Cardiac septum (tissue), 1 donor: ENCODE measurements at places on chromosomes 5 and 9. TPM values are rescaled to one million over a fixed set of nuclear protein-coding genes. Genes with fewer than 3 reads are reported as not detected.
A peak's percentile ranks its signal among the peaks of the same experiment; 100 is the strongest.

The SPOCK1 gene
- 43.4 TPM for total RNA-seq

The GPX8 gene
- total RNA-seq: 7.4 TPM

The SAP30L gene
- total RNA-seq: 32.3 TPM

The IFNK gene
- not detected for total RNA-seq

The OR1Q1 gene
- not detected for total RNA-seq

The FOXD1 gene
- total RNA-seq: 0.54 TPM

The TNIP1 gene
- total RNA-seq: 110 TPM

The DMRT3 gene
- 0.16 TPM for total RNA-seq

The FOXD4L5 gene
- 0.11 TPM for total RNA-seq

The TTC23L gene
- total RNA-seq: 0.32 TPM

The PCDHB10 gene
- 0.94 TPM for total RNA-seq

DNA sequence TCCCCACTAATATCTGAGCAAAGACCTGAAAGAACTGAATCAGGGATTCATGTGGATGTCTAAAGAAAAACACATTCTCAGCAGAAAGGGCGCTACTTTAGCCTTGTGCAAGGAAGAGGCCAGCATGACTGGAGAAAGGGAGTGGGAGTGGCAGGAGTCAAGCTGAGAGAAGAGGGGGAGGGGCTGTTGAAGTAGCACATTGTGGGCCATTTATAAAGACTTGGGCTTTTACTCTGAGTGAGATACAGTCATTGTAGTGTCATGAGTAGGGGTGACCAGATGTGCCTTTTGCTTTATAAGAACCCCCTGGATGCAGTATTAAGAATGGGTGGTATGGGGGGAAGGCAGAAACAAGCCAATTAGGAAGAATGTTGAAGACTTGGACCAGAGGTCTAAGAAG is 452.8 kb downstream of the ENC1 start:
- no peak for DNase-seq

DNA sequence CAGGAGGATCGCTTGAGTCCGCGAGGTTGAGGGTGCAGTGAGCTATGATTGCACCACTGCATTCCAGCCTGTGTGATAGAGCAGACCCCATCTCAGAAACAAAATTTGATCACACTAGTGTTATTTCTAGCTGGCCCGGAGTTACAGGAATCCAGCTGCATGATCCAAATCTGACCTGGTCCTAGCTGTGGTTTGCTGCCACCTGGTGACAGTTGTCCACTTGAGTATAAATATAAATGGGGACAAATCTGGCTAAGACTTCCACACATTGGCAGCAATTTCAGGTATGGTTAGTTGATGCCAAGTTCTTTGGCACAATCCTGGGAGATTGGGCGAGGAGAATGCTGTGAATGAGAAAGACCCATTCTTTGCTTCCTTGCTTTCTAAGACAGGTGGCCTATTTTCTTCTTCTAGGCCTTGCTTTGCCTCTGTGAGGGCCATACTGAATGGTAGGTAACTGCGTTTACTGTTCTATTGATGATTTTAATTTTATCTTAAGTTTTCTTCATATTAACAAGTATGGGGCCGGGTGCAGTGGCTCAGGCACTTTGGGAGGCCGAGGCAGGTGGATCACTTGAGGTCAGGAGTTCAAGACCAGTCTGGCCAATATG is 35.4 kb downstream of the UBE2R2 start:
- DNase-seq: peak; percentile 77

GRCh38 chr5:13985731-13986418 is 41.4 kb upstream of the DNAH5 start:
- no peak for DNase-seq

DNA sequence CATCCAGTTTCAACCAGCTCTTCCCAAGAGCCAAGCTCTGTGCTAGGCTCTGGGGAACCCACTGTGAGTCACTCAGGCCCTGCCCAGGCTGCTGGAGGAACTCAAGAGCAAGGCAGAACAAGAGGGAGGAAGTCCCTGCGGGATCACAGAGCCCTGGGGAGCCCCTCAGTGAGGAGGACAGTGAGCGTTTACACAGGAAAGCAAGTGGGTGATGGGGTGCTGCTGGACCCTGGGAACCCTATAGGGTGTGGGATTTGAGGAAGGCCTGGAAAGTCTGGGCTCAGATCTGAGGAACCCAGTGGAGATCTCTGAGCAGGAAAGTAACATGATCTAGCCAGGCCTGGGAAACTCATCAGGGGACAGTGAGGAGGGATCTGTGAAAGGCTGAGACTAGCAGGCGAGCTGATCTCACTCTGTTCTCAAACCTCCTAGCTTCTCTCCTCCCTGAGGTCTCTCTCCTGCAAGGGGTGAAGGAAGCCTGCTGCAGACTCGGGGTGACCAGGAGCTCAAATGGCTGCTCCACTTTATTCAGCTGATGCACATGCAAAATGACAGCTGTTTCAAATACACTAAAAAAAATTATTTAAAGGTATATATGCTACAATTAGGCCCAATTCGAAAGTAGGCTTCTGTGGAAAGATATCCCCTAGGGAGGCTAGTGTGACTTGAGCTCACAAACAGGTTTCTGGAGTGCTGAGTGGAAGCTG is 70.0 kb downstream of the SHB start:
- no peak for DNase-seq

DNA sequence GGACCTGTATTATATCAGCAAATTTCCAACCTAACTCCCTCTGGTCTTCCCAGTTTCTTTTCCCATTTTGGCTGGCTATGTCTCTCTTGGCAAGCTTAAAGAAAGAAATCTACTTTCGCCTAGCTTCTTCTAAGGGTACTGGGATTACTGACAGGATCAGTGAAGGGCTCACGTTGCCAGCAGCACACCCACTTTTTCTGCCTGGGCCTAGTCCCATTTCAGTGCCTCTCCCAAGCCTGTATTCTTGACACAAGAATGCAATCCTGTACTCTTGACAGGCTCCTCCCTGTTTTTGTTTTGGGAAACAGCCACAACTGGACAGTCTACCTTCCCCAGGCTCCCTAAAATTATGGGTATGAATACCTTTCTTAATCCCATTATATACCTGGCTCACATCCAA is 170.5 kb downstream of the EPB41L4A start:
- no peak for DNase-seq

GRCh38 chr5:141328231-141328630 is 2.1 kb upstream of the PCDHGA1 start:
- no peak for DNase-seq

DNA sequence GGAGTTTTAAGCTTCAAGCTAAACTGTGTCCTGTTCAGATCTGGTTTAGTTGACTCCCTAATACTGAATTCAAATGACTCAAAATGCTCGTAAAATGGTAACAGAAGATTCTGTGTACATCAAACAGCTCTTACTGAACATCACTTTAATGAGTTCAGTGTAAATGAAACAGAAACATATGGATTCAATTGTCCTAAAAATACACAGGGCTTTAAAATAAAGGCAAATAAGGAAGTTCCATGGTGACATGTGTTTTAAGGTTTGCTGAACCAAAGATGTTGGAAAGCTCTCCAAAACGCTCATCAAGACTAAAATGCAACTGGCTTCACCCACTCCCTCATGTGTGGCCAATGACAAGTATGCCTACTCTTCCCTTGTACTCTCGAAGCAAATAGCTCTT is 340.0 kb upstream of the PIK3R1 start:
- DNase-seq: no peak

- no peak for DNase-seq
These were observed 199.8 kb downstream of the PDE4D start for GRCh38 chr5:59693492-59694309.

GRCh38 chr9:13500034-13500433 is 220.5 kb upstream of the MPDZ start:
- DNase-seq: no peak

DNA sequence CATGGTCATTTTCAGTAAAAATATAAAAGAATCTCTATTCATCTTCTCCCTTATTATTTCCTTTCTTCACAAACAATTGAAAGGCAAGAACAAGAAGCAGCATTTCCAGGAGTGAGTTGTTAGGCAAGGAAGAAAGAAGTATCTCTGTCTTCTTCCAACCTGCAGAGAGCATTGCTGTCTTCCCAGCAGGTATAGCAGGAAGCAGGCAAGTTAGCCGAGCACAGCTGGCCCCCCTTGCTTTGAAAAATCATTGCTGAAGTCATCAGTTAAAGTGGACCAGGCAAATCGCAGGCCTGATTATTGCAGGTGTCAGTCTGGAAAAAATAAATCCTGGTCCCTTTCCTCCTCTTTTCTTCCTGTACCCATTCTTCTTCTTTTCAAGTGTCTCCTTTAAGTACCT is 353.1 kb upstream of the BRINP1 start:
- no peak for DNase-seq

- DNase-seq: no peak
These were observed 5.8 kb upstream of the RAB14 start for GRCh38 chr9:121207371-121207940.

DNA sequence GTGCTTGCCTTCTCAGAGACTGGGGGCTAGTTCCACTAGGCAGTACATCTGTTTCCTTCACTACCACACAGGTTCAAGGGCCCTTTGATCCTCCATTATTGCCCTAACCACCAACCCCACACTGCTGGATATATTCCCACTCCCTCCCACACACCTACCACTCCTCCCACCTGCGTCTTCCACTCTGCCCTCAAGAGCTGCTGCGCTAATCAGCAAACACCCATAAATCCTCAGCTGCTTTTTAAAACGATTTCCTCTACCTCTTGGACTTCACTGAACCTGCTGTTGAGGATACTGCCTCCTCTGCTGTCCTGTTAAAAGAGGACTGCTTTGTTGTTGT is 120.9 kb downstream of the MAPKAP1 start:
- DNase-seq: no peak

DNA sequence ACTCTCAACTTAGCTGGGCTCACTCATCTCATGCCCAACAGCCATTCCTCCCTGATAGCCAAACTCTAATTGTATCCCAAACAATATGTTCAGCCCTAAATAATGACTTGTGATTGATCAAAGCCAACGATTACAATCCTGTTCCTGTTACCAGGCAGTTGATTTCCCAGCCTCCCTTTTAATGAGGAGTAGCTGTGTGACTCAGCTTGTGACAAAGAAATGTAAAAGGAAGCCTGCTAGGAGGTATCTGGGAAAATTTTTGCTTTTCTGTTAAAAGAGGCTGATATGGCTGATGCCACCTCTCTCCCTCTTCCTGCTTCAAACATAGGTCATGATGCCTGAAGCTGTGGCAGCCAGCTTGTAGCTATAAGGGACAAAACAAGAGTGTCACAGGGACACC is 19.6 kb upstream of the ENC1 start:
- no peak for DNase-seq

DNA sequence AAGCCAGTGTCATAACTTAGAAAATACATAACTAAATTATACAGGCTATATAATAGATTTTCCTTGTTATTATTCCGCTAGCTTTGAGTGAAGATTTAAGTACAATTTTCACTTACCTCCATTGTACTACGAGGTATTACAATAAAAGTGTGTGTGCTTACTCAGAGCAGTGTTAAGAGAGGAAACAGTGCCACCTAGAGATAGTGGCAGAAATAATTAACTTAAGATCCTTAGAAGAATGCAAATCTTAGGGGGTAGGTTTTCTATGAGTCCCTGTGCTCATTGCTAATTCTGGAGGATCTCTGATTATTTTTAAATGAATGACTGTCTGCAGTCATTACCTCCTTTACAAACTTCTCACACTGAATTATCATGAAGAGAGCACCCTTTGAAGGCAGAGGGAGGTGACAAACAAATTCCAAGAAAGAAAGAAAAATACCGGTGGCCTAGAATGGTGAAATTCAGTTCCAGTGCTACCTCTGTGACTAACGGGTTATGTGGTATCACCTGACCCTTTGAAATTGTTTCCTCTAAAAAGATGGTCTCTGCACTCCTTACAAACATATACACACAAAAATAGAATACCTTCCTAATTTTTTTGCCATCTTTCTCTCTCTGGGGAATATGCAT is 379.8 kb downstream of the TRIM36 start:
- no peak for DNase-seq

DNA sequence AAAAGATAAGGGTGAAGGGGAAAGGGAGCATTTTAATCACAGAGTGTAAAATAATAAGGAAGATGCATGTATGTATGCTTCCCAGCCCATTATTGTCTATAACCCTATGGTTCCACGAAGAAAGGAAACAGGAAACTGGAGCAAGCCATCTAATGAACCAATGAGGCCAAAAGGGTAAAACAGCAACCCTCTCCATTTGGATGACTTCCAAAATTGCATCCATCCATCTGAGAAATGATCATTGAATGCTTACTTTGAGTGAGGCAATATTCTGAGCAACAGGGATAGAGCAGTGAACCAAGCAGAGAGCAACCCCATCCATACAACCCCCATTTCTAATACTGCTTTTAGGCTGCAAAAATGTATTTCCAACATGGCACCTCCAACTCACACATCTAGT is 46.9 kb downstream of the ARL15 start:
- no peak for DNase-seq

DNA sequence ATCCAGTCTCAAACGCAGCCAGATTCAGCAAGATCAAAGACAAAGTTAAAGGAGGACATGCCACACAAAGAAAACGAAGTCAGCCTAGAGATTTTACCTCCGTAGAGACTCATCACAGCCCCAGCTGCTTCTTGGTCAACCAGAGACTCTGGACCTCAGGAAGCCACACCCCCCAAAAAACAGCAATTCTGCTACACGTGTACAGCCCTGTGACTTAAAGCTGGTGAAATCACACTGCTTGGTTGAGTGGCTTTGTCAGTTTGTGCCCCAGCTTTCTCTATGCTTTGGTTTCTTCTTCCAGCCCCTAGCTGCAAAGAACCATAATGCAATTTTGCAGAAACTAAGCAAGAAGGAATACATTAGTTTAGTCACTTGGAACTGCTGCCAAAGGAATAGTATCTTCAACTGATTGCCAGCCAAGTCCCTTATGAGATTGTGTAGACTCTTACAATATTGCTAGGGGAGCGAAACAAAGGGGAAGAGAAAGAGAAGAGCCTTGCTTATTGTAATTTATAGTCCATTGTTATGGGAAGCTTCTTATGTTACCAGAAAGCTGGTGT is 158.8 kb upstream of the ZNF462 start:
- DNase-seq: no peak

- no peak for DNase-seq
These were observed 35.2 kb downstream of the ZCCHC9 start for GRCh38 chr5:81336556-81336955.

GRCh38 chr9:133203506-133204075 is 5.5 kb downstream of the OBP2B start:
- DNase-seq: peak; percentile 49

DNA sequence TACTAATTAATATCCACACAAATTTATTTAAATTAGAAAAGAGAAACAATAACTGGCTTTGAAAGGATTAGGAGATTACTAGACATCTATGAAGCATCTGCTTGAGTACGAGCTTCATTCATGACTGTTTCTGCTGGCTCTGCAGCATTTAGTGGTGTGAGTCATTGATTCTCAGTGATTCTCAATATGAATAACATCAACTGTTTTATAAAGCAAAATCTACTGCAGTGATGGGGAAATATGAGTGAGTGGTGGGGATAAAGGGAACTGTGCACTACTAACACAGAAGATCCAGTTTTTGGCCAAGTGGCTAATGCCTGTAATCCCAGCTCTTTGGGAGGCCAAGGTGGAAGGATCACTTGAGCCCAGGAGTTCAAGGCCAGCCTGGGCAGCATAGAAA is 8.4 kb downstream of the FNBP1 start:
- no peak for DNase-seq
